A549 (cell line): ENCODE measurements at places on chromosomes 12 and 14.

- no peak for DNase-seq
These were observed 139.6 kb downstream of the CEP83 start for GRCh38 chr12:94320109-94320508.

DNA sequence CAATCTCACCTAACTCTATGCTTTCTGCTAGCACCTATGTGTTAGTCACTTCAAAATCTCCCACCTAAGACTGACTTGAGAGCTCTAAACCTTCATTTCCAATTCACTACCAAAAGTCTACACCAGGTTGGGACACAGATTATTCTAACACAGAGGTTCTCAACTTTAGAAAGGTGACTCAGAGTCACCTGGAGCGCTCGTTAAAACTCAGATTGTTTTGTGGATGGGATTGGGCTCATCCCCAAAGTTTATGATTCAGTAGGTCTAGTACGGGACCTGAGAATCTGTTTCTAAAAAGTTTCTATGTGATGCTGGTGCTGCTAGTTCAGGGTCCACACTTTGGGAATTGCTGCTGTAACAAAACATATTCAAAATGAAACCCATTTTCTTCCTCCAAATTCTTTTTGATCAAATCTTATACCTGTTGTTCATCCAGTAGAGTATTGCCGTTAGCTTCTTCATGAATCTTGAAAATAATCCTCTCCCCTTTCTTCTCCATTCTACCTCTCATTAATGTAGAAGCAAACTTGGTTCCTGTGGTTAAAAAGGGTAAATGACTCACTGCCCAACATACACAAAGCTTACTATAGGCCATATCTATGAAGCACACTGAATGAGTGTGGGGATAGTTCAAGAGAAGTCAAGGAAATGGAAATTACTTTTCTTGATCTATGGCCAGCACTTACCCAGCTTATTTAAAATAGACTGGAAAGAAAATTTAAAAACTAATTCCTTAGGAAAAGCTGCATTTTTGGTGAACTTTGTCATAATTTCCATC, 206.7 kb downstream of the KIF21A start:
- no peak for DNase-seq

GRCh38 chr12:125064492-125064891, 743 bp upstream of the AACS start:
- DNase-seq, result no peak

DNA sequence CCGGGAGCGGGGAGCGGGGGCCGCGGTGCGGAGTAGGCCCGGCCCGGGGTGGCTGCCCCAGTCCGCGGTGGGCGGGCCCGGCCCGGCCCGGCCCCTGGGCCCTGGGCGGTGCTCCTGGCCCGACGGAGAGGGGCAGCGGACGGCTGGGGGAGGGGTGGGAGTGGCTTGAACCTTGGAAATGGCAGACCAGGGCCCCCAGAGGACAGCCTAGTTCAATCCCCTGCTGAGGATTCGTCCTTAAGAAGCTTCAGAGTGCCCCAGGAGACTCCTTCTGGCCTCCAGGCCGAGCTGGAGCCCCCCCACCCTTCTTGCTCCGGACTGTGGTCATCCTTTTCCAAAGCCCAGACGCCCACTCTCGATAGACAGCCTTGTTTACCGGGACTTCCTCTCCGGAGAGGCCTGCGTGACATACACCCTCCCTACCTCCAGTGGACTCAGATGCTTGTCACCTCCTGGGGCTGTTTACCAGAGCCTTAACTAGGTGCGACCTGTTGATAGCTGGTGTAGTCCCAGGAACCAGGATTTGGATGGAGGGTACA, 458 bp downstream of the KHNYN start:
- DNase-seq, result peak; percentile 74

GRCh38 chr14:86179980-86180379, 650.0 kb downstream of the FLRT2 start:
- DNase-seq, result no peak

- no peak for DNase-seq
These were observed 5.2 kb upstream of the USP15 start for GRCh38 chr12:62254967-62255366.

DNA sequence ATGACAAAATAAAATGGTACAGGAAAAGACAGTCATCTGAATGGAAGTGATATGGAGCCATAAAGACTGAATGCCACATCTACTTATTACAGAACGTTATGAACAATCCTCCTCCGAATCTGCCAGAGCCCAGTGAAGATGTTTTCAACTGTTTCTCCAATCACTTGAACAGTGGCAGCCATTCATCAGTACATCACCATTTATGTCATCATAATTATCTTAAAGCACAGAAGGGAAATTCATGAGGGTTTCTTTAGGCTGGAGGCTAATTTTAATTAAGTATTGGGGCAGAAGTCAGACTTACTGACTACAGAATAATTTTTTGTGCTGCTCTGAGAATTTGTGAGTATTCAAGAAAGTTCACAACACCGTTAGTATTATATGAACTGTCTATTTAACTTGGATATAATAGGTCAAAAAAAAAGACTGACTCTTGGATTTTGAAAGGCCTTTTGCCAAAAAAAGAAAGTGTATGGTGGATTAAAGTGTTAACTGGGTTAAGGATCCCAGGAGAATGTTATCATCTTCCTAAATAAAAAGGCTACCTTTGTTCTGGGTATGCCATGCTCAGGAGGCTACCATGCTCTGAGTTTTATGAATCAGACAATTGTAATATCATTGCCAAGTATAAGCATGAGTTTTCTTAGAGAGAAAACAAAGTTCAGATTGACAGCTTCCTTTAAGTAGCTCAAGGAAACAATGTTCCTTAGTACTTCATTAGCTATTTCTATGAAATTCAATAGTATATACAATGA, 40.1 kb downstream of the PDZRN4 start:
- no peak for DNase-seq

DNA sequence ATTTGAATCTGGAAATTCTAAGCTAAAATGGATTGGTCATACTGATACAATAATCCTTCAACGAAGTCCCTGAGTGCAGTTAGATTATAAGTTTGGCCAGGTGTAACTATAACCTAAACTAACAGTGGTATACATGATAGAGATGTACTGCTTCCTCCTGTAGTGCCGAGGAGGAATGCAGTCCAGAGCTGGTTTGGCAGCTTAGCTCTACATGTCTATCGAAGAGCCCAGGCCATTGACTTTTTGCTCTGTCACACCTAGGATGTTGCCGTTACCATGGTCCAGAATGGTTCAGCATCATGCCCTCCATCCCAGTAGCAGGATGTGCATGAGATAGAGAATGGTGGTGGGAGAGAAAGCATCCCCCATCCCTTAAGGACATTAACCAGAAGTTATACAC, 318.1 kb downstream of the ZFP36L1 start:
- DNase-seq, result no peak

GRCh38 chr12:27906658-27907473, 65.7 kb downstream of the PTHLH start:
- no peak for DNase-seq

GRCh38 chr12:96177013-96177412, 17.2 kb upstream of the ELK3 start:
- no peak for DNase-seq

DNA sequence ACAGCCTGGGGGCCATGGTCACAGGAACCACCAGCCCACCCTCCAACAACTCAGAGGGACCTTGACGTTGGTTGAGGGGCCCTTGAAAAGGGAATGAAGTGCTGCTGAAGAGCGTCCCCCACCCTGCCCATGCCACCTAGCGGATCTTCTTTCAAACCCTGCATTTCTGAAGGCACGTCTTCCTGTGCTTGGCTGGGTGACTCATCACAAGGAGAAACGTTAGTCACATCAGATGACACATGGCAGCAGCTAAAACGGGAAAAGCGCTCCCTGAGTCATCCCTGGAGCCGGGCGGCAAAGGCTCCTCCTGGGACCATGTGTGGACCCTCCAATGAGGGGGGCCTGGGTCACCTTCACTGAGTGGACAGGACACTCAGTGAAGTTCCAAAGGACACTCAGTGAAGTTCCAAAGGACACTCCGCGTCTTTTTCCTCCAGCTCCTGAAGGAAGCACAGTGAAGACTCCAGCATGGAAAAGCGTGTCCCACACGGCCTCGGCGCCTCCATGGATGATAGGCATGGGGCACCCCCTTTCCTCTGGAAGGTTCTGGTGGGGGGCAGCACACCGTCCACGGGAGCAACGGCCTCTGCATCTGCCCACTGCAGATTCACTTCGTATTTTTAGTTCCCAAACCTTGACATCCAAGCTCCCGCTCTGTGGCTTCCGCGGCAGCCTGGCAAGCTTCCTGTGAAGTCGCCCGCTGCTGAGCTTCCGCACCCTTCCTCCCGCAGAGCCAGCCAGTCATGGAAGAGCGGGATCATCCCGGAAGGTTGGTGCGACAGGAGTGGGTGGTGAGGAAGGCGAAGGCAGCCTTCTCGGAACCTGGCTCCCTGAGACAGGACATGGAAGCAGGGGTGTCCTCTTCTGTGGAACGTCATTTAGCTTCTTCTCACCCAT, 383.4 kb downstream of the VRK1 start:
- DNase-seq, result peak; percentile 76

GRCh38 chr14:72850360-72850759, 43.5 kb downstream of the DPF3 start:
- DNase-seq, result no peak
